ENCODE measurements at places on chromosomes 6 and 20.

DNA sequence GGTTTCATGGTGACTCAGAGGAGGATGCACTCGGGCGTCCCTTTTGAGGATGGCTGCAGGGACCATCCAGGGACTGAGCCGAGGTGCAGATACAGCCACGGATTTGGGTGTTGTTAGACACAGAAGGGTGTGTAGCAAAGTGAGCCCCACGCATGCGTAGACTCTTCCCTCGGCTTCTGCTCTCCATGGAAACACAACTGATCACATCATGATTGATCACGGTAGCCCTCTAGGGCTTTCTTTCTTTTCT, 606 bp upstream of the ULBP1 start:
- DNase-seq = peak; percentile 53

DNA sequence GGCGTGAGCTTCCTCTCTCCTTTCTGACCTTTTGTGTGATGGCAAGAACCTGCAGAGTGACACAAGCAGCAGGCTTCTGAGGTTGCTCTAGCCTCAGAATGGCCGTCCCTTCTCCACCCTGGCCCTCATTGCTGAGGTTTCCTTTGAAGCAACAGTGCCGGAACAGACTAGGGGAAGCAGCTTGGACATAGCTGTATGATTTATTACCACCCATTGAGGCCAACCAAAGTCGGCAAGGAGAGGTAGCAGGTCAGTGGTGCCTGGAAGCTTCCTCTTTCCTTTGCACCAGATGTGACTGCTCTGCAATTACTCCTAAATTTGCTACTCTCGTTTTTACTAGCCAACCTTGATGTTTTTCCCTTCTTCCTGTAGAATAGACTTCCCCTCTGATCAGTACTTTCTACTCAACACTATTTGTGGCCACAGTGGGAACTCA, 31.4 kb downstream of the PTPN1 start:
- no peak for DNase-seq

GRCh38 chr20:7776148-7776547, 164.1 kb downstream of the HAO1 start:
- DNase-seq = no peak

- no peak for DNase-seq
Observed at GRCh38 chr6:20789162-20789561, 254.9 kb downstream of the CDKAL1 start.

DNA sequence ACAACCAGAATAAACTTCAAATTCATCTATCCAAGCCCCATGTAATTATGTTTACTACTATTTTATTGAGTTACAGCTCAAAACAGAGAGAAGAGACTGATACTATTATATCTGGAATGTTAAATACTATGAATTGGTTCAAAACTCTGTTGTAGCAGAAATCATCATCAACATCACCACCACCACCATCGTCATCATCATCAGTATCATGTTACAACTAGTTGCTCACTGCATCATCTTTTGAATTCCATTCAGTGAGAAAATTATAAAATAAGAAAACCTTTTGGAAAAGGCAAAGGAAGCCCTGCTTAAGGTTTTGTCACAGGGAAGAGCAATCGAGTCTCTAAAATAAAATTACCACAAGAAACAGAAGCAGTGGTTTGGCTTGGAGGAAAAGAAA, 36.2 kb upstream of the THEMIS start:
- no peak for DNase-seq

DNA sequence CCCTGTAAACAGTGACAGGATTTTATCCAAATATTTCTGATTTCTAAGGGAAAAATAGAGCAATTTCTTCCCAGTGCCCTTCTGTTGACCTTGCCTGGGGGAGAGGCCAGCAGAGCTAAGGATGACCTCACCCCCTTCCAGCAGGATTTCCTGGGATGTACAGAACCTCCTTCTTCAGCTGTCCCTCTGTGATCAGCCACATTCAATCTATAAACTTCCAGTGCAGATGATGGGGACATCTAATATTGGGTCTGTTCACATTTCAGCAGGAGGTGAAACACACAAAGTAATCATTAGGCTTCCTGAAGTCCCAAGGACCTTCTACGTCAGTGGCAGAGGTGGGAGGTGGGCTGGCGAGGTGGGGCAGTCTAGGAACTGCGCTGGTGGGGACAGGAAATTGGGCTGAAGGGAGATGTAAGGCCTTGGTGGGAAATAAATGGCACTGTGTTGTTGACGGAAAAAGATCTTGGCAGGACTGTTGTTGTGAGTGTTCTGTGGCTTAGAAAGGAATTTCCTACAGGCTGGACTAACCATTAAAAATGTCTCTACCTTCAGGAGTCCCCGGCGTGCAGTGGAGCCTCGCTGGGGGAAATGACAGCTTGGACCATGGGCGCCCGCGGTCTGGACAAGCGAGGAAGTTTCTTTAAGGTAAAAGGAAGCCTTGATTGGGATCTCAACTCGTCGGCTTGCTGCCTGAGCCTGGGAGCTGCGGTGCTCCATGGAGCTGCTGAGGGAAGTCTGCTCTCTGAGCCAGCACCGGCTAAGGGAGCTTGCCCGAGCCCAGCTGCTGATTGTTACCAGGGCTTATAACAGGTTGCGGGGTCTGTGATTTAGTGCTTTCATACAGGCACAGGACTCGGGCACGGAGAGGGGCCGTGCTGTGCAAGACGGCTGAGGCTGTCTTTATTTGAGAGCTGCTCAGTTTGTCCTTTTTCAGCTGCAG, 127.9 kb upstream of the NAA20 start:
- DNase-seq = no peak

- DNase-seq = no peak
Observed at GRCh38 chr6:127119102-127120022, 891 bp downstream of the RSPO3 start.

DNA sequence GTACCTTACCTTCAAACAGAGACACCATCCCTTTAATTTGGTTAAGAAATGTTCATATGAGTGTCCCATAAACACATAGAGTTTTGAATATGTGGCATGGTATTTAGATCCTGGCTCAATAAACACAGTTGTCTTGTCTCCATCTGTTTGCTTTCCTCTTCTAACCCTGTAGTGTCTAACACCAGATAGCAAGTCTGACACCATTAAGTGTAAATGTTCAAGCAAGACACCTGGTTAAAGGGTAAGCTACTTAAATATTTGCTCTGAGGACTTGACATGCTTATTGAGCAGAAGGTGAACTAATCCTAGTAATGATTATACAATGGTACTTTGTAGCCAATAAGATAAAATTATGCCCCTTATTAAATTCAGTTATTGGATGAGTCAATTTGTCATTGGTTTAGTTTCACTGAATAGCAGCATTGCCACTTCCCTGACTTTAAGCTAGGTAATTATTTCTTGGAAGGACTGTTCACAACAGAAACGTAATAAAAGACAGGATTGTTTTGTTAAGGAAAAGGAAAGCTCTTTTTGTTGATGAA, 26.9 kb upstream of the GOPC start:
- DNase-seq = no peak

- no peak for DNase-seq
Observed at GRCh38 chr6:142296975-142297604, 4.7 kb upstream of the ADGRG6 start.

- peak; percentile 73 for DNase-seq
Observed at GRCh38 chr6:158213925-158214674, 46.0 kb downstream of the GTF2H5 start.

GRCh38 chr20:56554869-56555268, 21.8 kb downstream of the FAM209B start:
- no peak for DNase-seq

- no peak for DNase-seq
Observed at GRCh38 chr6:44020664-44021425, 106.4 kb downstream of the MRPL14 start.

DNA sequence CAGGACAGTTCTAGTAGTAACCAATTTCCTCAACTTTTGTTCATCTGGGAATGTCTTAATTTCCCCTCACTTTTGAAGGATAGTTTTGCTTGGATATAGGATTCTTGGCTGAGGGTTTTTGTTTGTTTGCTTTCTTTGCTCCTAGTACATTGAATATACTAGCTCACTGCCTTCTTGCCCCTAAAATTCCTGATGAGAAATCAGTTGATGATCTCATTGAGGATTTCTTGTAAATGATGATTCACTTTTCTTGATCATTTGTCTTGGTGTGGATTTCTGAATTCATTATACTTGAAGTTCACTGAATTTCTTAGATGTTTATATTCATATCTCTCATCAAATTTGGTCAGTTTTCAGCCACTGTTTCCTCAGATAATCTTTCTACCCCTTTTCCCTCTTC, 49.1 kb upstream of the PRDM1 start:
- no peak for DNase-seq

DNA sequence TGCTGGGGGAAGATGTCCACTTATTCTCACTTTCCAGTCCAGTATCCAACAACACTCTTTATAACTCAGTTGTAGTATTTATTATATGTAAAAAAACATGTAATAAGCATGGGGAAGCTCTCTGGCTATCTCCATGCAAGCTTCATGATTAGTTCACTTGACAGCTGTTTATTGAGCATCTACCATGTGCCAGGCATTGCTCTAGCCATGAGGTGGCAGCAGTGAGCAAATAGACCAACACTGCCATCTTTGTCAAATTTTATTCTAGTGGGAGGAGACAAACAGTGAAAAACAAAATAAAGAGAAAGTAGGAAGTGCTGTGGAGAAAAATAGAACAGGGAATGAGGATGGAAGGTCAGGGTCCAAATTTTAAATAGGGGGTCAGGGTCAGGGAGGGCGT, 131.8 kb downstream of the CFAP61 start:
- no peak for DNase-seq

Data from CD4-positive, alpha-beta T cell treated with Interleukin-10 for 1 hour (primary cell).